ENCODE measurements at places on chromosomes 13 and 19.

DNA sequence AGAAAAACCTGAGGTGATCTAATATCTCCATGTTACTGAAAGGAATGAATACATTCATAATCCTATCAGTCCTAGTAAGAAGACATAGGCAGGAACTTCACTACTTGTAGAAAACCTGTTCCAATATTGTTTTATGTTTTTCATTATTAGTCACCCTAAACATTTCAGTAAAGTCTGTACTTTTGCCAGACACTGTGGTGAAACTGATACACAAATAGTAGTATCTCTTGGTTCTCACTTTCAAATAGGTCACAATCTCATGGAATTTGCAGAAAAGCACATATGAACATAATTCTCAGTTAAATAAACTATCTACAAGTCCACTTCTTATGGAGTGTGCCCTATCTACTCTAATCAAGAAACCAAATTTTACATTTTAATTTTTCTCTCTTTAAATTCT lies 88.3 kb upstream of the PCDH9 start:
- no peak for DNase-seq

- no peak for DNase-seq
Observed at GRCh38 chr19:42248270-42249148, 6.1 kb upstream of the GSK3A start.

DNA sequence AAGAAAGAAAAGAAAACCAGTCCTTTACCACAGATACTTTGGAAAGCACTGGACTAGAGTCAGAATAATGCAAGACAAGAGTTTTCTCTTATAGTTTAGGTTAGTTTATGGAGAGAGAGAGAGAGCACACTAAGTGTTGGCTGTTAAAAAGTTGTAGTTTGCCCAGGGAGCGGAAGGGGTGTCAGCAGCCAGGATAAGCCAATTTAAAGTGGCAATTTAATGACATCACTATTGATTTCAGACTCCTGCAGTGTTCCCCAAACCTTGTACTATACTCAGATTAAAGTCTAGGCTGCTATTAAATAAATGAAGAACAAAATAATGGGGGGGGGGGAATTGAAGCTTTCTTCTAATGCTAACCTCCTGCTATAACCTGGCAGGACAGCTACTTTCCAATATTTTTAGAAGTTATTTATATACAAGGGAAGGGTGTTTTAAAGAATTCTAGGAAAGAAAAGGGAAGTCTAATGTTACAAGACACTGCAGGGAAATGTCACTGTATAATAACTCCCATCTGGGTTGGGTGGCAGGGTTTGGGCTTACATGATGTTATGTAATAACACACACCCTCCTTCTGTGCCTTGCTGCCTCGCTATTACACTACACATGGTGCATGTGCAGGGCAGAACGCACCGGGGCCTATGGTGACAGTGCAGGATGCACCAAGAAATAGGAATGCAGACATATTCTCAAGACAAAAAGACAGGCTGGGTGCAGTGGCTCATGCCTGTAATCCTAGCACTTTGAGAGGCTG lies 19.9 kb downstream of the TPT1 start:
- DNase-seq: no peak

DNA sequence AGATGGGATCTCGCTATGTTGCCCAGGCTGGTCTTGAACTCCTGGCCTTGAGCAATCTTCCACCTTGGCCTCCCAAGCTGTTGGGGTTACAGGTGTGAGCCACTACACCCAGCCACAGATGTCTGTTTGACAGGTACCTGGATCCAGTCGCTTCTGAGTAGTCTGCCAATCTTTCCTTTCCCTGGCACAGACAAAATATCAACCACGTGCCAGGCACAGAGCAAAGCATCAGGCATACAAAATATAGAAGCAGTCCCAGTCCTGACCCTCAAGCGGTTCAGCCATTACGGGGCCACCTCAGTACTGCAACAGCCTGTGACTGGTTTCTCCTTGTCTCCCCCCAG lies 3.8 kb downstream of the ELAVL1 start:
- no peak for DNase-seq

- no peak for DNase-seq
Observed at GRCh38 chr13:106295971-106296370, 239.5 kb downstream of the EFNB2 start.

DNA sequence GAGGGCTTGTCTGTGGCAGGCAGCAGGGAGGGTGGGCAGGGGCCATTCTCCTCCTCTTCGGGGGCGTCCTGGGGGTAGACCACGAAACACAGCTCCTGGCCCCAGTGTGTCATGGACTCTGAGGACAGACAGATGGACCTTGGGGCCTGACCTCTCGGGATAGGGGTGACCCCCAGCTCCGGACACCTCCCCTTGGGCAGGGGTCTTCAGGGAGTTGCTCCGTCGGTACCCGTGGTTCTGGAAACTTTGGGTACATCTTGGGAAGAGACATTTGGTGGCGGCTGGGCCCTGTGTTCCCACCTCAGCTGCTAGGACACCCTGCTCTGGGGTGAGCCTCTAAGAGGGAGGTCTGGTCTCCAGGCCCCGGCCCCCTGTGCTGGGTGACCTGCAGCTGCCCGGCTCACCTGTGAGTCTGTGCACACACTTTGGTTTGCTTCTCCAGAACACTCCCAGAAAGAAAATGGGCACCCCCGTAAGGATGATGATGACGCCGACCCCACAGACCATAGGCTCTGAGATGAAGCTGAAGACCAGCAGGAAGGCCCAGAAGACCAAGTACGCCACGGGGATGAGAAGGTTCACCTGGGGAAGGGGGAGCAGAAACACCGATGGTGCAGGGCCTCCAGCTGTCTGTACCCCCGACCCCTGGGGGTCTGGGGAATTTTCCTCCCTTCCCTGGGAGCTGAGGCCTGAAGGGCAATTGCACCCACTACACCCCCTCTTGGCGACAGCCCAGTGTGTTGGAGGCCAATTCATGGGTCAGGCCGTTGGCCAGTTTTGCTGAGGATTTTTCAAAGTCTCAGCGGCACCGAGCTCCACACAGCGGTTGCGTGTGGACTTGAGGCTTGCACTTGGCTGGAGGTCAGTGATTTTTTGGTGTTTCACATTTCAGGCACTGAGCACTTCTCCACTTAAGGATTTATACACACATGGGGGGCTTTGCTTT lies 15.0 kb downstream of the LRP3 start:
- no peak for DNase-seq

- DNase-seq: no peak
Observed at GRCh38 chr13:54124700-54125099, 1096.1 kb downstream of the OLFM4 start.

DNA sequence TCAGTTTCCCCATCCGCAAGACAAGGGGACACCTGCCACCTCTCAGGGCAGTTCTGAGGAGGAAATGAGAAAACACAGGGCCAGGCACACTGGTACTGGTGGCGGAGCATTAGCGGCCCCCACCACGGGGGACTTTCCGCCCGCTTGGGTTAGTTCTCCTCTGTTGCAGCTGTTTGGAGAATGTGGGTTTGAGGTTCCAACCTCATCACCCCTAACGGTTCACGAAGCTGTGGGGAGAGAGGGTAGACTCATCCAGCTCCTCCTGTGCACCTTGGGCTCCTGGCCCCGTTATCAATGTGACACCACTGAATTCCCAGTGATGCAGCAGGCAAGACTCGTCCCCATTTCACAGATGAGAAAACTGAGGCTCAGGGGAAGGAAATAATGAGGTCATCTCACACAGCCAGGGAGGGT lies 10.3 kb downstream of the PTPRS start:
- DNase-seq: no peak

GRCh38 chr19:43820098-43820883 lies 6.8 kb upstream of the ZNF283 start:
- DNase-seq: peak; percentile 43

DNA sequence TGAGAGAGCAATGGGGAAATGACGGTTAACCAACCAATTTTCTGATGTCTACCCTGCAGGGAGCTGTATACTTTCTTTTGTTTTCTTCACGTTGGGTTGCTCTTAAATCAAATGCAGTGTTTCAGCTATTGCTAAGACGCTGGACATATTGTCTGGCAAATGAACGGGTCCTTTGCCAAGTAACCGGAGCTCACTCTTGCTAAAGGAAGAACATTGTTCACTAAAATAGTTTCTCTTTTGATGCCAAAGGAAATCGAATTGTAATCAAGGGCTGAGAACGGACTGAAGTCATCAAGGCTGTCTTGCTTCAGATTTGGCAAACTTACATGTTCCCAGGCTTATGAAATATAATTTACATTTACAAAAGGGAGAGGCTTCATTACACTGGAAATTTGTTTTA lies 142.3 kb upstream of the ARGLU1 start:
- no peak for DNase-seq

GRCh38 chr19:9070066-9070465 lies 16.8 kb upstream of the OR1M1 start:
- no peak for DNase-seq

DNA sequence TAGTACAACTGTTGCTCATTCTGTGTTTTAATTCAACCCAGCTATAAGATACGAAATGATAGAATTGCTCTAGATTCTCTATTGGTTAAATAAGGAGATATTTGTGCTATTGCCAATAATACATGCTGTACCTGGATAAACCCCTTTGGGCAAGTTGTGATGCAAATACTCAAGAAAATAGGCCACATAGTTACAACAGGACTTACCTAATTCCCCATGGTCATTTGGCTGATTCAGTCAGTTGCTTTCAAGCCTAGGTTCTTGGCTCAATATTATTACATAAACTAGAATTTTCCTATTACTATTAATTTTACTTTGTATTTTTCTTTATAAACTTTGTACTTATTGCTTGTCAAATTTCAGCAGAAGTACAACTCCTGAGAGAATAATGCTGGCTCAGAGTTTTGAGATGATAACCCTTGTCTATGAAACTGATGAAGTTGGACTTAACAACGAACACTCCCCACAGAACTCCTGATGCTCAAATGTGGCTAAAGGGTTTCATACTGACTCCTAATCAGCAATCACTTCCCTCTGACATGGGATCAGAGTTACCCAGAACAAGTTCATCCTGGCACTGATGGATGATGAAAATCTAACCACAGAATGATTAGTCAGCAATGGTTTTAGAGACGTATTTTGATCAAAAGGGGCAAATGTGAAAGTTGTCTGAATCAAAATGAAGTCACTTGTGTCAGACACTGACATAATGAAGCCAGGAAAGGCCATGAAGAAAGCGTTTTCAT lies 221.1 kb downstream of the ITGBL1 start:
- no peak for DNase-seq

DNA sequence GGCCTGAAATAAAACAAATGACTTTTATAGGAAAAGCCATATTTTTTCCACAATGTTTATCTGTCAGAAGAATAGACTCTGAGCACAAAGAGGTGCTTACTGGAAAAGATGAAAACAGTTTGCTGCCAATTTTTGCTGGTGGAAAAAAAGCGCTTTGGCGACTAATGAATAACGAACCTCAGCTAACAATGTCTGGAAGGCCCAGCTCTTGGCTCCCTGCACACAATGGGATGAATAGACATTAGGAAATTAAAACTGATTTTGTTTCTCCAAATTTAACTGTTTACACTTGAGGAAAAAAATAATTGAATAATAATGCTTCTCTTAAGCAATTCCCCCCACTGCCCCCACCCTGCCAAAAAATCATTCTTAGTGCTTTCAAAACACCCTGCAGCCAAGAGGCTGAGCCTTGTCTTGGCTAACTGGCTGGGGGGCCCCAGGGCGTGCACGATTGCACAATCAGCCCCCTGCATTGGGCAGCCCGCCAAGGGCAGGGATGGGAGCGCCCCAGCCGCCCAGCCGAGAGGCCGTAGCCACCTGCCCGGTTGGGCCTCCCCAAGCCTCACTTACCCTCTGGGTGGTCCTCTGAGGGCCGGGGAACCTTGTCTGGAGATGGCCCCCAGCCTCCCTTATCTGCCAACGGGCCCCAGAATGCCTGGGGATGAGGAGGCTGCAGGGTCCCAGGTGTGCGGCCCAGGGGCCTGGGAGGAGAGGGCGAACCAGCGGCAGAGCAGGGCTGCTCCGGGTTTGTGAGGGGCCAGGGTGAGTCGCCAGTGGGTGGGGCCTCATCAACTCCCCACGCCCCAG lies 16.8 kb downstream of the CEBPG start:
- DNase-seq: no peak

DNA sequence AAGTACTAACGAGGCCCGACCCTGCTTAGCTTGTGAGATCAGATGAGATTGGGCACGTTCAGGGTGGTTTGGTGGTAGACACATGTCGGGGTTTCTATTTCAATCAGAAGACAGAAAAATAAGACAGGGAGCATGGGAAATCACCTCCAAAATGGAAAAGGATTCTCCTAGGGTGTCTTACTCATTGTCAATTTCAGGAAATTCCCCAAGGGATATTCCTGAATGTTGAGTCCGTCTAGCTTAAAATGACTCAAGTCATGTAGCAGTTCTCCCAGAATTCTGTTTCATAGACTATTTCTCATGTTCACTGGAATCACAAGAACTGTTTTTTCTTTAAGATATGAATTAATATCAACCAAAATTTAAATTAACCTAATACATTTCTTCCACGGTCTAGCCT lies 380.1 kb downstream of the EFNB2 start:
- DNase-seq: no peak

DNA sequence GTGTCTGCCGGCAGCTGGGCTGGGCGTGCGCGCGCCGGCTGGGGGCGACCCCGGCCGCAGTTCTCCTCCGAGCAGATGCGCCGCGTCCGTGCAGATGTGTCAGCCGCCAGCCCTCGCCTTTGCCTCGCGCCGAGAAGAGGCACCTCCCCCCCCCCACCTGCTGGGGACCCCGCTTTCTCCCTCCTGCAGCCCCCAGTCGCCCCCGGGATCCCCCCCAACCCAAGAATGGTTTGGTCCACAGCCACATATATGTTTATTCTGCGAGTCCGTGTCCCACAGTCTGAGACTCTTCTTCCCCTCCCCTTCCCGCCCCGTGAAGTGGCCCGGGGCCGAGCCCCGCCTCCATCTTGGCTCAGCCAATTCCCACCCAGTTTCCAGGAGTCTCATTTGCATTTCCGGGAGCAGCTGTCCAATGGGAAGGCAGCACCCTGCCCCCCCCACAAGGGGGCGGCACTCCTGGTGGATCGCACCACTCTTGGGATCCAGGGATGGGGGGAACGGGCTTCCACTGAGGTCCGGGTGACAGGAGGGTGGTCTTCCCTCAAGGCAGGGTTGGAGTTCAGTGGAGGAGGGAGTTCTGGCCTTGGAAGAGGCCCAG lies 8.6 kb downstream of the ISOC2 start:
- peak; percentile 65 for DNase-seq

GRCh38 chr13:110524541-110525257 lies 36.8 kb downstream of the RAB20 start:
- no peak for DNase-seq

- no peak for DNase-seq
Observed at GRCh38 chr19:30920222-30920621, 429.0 kb downstream of the TSHZ3 start.
